ENCODE measurements at places on chromosomes 11 and 22. TPM values are rescaled to one million over a fixed set of nuclear protein-coding genes. Genes with fewer than 3 reads are reported as not detected.

Gene USP2
- polyA plus RNA-seq, result 3.9 TPM

Gene P2RX6
- polyA plus RNA-seq, result 0.09 TPM

Gene YPEL4
- 0.09 TPM for polyA plus RNA-seq

Gene SAA1
- 0.41 TPM for polyA plus RNA-seq

- no peak overlapping the region for H3K4me3 ChIP-seq
- H3K27ac ChIP-seq, result no peak overlapping the region
- H3K27me3 ChIP-seq, result no peaks in the 10 kb centered on the region
- peaks cover 5% of the 10 kb centered on the region for H3K4me1 ChIP-seq
- no peaks in the 10 kb centered on the region for H3K36me3 ChIP-seq
Observed at GRCh38 chr22:37290737-37291136, 8.4 kb downstream of the CYTH4 start.

- DNase-seq, result no peak
- peaks cover 8% of the 10 kb centered on the region for H3K4me1 ChIP-seq
- peaks cover 59% of the 10 kb centered on the region for H3K27me3 ChIP-seq
- no peak overlapping the region for H3K27ac ChIP-seq
Observed at GRCh38 chr11:17475666-17476316, 854 bp downstream of the ABCC8 start.

DNA sequence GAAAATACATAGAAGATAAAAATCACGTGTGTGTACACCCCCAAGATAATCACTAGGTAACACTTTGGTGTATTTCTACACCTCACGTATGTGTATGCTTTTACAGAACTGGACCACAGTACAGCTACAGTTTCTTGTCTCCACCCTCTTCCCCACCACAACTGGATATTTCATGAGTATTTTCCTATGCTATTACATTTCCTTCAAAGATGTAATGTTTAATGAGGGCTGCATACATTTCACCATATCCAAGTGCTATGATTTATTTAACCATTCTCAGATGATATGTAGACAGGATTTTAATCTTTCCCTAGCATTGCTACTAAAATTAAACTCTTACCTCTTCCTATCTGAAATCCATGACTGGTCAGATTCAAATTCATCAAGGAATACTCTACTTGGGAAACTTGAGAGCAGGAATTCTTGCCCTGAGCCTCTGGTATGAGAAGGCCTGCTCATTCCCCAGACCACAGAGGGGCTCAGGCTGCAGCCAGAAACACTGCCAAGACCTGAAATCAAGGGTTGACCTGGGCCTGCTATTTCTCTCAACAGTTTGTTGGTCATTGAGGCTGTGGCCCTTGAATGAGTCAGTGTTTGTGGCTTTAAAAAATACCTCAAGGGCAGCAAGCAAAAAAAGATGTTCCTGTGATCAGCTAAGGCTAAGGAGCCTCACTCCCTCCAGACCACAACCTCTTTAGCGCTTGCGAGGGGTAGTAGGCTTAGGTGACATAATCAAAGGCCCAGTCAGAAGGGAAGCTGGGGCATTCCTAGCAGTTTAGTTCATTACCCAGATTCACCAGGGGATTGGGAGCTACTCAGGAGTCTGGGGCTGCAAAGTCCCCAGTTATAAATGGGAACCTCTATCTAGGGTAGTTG lies 55.5 kb downstream of the ABTB2 start:
- no peak for DNase-seq
- no peaks in the 10 kb centered on the region for H3K27me3 ChIP-seq
- no peaks in the 10 kb centered on the region for H3K36me3 ChIP-seq

- H3K27ac ChIP-seq, result no peak overlapping the region
- H3K4me3 ChIP-seq, result no peak overlapping the region
- no peaks in the 10 kb centered on the region for H3K27me3 ChIP-seq
- no peaks in the 10 kb centered on the region for H3K36me3 ChIP-seq
- no peaks in the 10 kb centered on the region for H3K4me1 ChIP-seq
Observed at GRCh38 chr22:46890819-46891218, 128.4 kb downstream of the TBC1D22A start.

DNA sequence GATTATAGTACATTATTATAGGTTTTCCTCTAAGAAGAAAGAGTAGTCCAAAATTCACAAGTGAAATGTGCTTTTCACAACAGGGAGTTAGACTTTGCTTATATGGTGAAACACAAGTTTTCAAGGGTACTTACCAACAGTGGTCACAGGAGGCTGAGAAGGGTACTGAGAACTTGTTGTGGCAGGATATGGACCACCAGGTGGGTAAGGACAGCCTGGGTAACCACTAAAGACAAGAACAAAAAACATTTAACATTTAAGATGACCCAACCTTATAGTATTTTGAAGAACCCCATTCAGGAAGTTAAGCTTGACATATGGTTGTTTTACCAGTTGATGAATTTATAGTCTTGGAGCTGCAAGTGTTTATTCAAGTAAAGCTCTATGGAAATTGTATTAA lies 24.4 kb downstream of the TSG101 start:
- no peaks in the 10 kb centered on the region for H3K4me1 ChIP-seq
- H3K27ac ChIP-seq, result no peak overlapping the region
- H3K36me3 ChIP-seq, result peaks cover 3% of the 10 kb centered on the region
- H3K4me3 ChIP-seq, result no peak overlapping the region

DNA sequence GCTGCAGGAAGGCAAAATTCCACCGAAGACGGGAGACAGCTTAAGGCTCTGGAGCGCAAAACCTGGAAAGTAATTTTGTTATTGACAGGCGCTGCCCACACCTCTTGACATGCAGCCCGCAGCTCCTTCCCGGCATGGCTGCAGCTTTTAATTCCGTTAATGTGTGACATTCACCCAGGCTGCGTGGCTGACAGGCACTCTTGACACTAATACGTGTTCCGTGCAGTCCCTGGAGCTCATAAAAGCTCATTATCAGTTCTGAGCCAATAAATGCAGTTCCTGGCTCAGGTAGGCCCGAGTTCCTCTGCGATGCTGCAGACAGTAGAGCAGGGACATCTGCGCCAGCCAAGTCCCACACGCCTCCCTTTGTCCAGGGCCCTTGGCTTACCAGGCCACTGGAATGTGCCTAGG lies 34.8 kb downstream of the TSPAN18 start:
- no peak for DNase-seq
- H3K4me1 ChIP-seq, result peaks cover 12% of the 10 kb centered on the region
- no peak overlapping the region for H3K27ac ChIP-seq
- peaks cover 9% of the 10 kb centered on the region for H3K27me3 ChIP-seq
- H3K4me3 ChIP-seq, result no peak overlapping the region

DNA sequence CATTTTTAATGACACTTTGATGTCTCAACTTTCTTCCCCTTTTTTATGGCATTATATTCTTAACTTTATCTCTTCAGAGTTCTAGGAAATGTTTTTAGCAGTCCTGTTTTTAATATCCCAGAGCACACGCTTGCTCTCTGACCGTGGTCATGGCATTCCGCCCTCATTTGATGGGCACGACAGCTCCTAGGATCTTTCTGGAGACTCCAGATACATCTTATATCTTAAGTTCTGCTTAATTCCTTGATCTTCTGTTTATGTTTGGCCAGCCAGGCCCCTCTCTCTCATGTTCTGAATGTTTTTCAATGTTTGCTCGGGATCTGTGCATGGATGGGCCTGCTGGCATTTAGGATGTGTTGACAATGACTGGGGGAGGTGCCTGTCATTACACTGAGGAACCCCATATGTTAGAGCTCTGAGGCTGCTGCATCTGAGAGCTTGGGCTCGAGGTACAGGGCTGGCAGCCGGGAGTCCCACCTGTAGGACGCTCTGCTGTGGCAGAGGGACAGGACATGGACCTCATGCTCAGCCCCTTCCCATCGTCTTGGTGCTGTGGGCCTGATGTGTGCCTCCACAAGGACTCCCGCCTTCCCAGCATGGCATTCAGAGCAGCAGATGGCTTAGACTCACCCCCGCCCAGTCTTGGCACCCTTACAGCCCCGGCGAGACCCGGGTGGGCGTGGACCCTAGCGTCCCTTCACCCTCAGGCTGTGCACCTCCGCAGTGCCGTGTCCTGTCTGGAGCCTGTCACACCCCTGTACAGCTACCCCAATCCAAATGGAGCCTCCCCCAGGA lies 75.0 kb downstream of the CDKN1C start:
- H3K4me1 ChIP-seq, result peaks cover 16% of the 10 kb centered on the region
- no peaks in the 10 kb centered on the region for H3K36me3 ChIP-seq
- DNase-seq, result no peak
- H3K4me3 ChIP-seq, result no peak overlapping the region

DNA sequence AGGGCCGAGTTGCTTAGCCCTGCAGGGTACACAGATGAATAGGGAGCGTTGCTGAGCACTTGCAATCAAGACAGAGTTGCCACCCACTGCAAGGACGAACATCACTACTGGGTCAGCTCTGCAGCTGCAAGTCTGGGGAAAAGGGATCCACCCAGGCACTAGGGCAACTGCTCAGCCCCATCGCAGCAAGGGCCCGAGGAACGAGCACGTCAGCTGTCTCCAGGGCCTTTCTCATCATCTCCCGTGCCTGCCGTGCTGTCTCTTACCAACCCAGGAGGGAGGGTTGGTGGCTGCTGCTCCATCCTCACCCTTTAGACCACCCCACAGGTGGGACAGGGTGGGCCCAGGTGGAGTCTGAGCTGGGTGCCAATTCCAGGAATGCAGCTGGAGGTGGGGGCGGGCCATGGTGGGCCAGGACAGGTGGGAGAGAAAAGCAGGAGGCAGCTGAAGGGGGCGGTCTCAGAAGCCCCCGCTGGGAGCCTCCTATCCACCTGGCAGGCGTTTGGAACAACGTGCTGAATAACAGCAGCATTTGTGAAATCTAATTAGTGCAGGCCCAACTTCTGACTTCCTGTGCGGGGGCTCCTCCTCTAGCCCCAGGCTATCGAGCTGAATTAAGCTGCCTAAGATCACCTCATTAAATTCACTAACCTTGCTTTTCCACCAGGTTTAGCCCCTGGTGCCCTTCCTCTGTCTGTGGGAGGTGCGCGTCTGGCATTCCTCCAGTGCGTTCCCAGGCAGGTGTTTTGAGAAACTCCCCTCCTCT lies 252.5 kb downstream of the ST3GAL4 start:
- peaks cover 11% of the 10 kb centered on the region for H3K4me1 ChIP-seq
- no peak overlapping the region for H3K27ac ChIP-seq
- no peak for DNase-seq
- H3K36me3 ChIP-seq, result no peaks in the 10 kb centered on the region

DNA sequence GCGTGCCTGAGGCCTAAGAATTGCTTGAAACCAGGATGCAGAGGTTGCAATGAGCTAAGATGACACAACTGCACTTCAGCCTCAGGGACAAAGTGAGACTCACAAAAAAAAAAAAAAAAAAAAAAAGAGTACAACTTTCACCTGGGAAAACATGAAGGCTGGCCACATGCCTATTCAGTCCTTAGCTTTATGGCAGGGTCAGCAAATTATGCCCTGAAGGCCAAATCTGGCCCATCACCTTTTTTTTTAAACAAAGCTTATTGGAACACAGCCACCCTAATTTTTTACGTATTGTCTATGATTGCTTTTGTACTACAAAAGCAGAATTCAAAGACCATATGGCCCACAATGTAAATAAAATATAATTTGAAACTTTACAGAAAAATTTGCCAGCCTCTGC lies 8.2 kb downstream of the FSHB start:
- H3K36me3 ChIP-seq, result no peaks in the 10 kb centered on the region
- no peak overlapping the region for H3K4me3 ChIP-seq
- no peaks in the 10 kb centered on the region for H3K4me1 ChIP-seq
- no peaks in the 10 kb centered on the region for H3K27me3 ChIP-seq
- DNase-seq, result no peak

DNA sequence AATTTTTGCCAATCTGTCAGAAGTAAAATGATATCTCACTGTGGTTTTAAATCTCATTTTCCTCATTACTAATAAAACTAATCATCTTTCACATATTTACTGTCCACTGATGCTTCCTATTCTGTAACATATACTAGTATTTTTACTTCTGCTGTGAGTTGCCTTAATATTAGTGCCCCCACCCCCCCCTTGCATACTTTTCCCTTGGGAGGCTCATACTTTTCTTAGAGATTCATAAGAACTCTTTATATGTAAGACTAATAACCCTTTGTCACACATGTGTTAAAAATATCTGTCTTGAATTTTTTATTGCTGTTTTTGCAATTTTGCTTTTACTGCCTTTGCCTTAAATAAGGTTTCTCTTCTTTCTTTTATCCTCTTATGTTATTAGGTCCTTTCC lies 87.2 kb downstream of the PHF21A start:
- no peaks in the 10 kb centered on the region for H3K36me3 ChIP-seq
- H3K27me3 ChIP-seq, result no peaks in the 10 kb centered on the region
- DNase-seq, result no peak
- H3K27ac ChIP-seq, result no peak overlapping the region

DNA sequence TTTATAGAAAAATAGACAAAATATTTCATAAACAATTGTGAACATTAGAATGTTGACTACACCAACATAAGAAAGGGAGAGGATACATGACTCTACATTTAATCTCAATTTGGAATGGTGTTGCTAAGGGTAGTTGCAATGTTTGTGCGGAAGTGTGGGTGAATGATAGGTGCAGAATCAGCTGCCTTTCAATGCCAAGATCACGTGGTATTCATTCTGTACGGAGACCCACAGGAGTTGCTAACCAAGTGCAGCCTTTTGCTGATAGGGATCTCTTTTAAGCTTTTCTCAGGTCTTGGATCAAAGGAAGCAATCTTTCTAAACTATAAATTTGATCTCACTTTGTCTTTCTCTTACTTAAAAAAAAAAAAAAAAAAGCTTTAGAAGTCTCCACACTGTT lies 29.8 kb upstream of the CTSC start:
- no peaks in the 10 kb centered on the region for H3K27me3 ChIP-seq
- DNase-seq, result no peak
- no peaks in the 10 kb centered on the region for H3K36me3 ChIP-seq
- no peaks in the 10 kb centered on the region for H3K4me1 ChIP-seq
- no peak overlapping the region for H3K27ac ChIP-seq
- H3K4me3 ChIP-seq, result no peak overlapping the region

DNA sequence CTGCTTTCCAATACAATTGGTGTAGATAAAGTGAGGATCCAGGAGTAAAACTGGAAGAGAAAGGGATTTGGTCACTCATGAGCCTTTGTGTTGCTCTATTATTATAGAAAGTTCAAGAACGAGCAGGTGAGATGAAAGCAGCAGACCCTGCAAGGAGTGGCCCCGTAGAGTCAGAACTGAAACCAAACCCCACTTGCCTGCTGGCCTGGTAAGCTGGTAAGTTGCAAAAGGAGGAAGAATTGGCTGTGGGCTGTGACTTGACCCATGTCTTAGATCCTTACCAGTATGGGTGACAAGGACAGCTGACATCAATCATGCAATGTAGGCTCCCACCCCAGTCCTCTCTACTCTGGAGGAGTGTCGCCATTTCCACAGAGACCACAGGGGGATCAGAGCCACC lies 201.3 kb downstream of the OPCML start:
- H3K4me1 ChIP-seq, result no peaks in the 10 kb centered on the region
- DNase-seq, result no peak
- no peaks in the 10 kb centered on the region for H3K36me3 ChIP-seq
- H3K27ac ChIP-seq, result no peak overlapping the region

- H3K27ac ChIP-seq, result no peak overlapping the region
- no peak for DNase-seq
- H3K36me3 ChIP-seq, result no peaks in the 10 kb centered on the region
- no peaks in the 10 kb centered on the region for H3K4me1 ChIP-seq
Observed at GRCh38 chr11:45754741-45755140, 50.2 kb upstream of the SLC35C1 start.
